ENCODE measurements at places on chromosomes 5 and 9.
A peak's percentile ranks its signal among the peaks of the same experiment; 100 is the strongest.

- no peak for DNase-seq
Measured at GRCh38 chr9:121782514-121783110, 131.2 kb downstream of the DAB2IP start.

- DNase-seq: no peak
Measured at GRCh38 chr5:119289438-119290044, 66.3 kb upstream of the TNFAIP8 start.

- no peak for DNase-seq
Measured at GRCh38 chr9:136537896-136538598, 7.8 kb downstream of the NOTCH1 start.

- peak; percentile 89 for DNase-seq
Measured at GRCh38 chr9:133147412-133148198, 16.1 kb downstream of the GBGT1 start.

DNA sequence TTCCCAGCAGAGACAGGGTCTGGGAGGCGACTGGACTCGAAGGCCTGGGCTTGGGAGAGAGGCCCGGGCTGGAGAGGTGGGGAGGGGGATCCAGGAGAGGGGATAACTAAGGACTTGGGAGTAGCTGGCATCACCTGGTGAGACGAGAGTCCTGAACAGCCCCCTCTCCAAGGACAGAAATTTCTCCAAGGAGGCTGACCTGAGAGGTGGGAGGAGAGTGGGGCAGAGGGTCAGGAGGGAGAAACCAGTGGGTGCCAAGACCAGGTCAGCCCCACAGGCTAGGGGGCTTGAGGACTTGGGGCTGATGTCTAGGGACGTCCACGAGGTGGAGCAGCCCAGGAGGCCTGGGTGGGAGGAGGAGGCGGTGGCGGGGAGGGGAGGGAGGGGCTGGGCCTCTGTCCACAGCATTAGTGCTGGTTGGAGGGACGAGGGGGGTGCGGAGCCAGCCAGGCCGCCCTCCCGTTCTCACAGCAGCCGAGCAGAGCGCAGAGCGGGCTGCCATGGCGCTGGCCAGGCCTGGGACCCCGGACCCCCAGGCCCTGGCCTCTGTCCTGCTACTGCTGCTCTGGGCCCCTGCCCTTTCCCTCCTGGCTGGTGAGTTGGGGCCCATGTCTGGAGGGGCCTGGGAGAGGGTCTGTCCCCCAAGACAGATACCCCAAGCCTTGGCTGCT lies at the start of gene CRB2:
Gene CRB2 (plus strand): TSS at position 437 of the 671 bp plus-strand sequence. CDS start 64 bp downstream, at position 501.
- DNase-seq: no peak

DNA sequence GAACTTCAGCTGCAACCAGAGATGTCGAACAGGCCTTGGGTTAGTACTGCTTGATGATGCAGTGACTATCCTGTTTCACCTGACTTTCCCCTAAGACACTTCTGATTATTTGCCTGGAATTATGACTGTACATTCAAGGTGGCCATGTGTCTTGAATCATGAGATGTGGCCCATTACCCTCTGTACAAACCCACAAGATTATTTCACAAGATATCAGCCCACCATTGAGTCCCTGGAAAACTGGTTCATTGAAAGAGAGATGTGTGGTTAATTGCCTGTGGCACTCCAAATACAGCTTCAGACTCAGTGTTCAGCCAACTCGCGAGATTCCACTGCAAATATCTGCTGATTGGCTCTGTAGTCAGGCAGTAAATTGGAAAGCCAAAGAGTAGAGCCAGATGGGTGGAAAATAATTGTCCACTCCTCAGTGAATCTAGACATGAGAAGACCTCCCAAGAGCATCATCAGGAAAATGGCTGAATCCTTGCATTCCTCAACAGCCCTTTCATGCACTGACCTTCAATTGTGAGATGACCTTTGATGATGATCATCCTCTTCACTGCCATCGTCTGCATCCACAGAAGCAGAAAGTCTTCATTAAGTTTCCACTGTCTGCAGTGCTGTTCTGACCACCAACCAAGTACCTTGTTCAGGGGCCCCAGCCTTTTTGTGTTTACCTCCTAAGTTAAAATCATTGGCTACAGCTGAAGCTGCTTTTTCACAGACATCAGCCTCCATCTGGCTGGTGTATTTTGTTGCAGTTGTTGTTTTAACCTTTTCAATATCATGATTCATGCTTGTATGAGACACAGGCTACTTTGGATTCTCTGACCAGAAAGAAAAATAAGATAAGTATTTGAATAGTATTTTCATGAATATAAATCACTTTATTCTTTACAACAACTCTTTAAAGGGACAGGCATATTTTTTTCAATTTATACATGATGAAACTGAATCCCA lies 75.2 kb downstream of the ESM1 start:
- DNase-seq: no peak

DNA sequence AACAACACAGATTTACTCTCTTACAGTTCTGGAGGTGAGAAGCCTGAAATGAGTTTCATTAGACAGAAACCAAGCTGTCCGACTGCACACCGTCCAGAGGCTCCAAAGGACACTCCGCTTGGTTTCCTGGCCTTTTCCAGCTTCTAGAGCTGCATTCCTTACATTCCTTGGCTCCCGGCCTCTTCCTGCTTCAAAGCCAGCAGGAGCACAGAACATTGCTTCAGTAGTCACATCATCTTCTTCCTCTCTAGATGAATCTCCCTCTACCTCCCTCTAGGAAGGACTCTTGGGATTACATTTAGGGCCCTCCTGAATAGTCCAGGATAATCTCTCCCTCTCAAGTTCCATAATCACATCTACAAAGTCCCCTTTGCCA lies 213.3 kb downstream of the CDK5RAP2 start:
- DNase-seq: no peak

All from CD8-positive, alpha-beta T cell (primary cell).